ENCODE measurements at places on chromosomes 5 and 9. TPM values are rescaled to one million over a fixed set of nuclear protein-coding genes. Genes with fewer than 3 reads are reported as not detected.

The GABRA6 gene
- total RNA-seq = not detected

The ENHO gene
- total RNA-seq = not detected

DNA sequence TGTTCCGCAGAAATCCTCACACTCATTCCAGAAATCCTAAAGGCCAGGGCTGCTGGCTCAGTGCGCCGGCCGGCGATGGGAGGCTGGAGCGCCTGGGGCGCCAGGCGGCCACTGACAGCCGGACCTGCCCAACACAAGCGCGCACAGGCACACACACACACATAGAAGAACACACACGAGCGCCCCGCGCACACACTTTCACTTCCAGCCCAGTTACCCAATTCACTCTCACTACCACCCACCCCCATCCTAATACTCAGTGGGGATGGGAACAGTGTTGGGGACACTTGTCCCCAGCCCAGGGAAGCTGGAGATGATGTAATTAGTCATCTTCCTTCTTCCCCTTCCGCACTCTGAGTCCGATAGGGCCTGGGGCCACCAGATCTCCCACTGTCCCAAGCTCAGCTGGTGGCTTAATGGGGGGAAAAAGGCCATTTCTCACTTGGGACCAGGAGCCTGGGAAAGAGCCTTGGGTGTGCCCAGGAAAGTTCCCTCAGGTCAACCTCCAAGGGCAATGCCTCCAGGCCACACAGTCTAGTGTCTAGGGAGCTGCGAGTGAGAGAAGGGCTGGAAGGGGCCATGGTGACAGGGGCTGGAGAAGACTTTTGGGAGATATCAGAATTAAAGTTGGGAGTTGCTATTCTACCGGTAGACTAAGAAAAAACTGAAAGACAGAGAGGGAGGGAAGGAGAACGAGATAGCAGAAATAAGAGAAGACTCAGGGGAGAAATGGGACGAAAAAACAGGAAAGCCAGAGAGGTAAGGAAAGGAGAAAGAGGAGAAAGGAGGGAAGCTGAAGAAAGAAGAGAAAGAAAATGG lies 1.7 kb downstream of the EBF1 start:
- DNase-seq = no peak

The PLPP7 gene
- 0.35 TPM for total RNA-seq

DNA sequence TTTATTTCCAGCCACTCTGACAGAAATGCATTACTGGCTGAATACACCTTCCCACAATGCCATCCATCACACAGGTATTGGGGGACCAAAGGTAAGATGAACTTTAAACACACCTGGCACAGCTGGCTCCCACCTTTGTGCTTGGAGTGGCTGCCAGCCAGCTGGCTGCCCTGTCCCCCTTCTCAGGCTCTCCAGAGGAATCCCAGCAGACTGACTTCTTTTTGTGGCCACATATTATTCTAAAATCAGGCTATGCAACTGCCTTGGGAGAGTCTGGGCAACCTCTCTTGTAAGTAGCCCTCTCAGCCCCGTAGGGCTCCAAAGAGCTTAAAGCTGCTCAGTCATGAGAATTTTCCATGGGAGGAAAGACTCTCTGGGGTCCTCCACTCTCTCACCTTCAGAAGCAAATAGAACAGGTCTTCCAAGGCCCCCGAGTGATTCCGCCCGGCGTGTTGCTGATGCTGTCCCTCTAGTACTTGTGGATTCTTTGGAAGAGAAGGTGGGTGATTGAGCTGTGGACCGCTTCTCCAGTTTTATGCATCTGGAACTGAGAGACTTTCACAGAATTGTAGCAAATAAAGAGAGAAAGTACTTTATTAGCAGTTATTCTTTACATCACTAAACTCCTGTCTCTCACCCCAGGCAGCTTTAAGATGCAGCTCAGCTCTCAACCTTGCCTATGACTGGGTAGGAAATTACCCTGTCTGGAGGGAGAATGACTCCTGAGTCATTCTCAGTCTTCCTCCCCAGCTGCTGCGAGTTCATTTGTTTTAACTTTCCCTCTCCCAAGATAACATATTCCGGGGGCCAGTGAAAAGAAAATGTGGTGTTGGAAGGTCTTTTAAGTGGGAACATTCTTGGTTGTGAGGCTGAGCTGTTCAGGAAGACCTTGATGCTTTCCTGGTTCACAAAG lies 159.4 kb upstream of the PITX1 start:
- DNase-seq = no peak

DNA sequence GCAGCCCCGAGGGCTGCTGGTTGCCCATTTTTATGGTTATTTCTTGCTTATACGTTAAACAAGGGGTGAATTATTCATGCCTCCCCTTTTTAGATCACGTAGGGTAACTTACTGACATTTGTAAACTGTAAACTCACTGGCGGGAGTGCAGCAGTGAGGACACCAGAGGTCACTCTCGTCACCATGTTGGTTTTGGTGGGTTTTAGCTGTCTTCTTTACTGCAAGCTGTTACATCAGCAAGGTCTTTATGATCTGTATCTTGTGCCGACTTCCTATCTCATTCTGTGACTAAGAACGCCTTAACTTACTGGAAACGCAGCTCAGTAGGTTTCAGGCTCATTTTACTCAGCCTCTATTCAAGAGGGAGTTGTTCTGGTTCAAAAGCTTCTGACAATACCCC lies 155.0 kb upstream of the PRDM9 start:
- DNase-seq = no peak

DNA sequence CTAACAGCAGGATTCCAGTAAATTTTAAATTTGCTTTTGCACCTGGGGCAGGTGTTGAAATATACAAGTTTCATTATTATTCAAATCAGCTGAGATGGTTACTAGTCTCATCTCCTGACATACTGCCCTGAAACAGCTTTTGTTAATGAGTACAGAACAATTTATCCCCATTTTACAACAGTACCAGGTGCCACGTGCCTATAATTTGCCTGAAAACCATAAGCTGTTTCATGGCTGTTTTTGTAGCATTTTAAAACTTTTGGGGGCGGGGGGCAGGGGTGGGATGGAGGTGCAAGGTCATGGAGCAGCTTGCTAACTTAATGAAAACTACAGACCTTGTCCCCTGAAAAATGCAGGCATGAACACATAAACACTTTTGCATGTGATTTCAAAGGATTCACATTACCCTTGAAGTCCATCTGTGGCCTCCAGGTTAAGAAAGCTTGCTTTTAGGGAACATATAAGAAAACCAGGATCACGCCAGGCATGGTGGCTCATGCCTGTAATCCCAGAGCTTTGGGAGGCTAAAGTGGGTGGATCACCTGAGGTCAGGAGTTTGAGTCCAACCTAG lies 42.1 kb downstream of the TIMD4 start:
- no peak for DNase-seq

DNA sequence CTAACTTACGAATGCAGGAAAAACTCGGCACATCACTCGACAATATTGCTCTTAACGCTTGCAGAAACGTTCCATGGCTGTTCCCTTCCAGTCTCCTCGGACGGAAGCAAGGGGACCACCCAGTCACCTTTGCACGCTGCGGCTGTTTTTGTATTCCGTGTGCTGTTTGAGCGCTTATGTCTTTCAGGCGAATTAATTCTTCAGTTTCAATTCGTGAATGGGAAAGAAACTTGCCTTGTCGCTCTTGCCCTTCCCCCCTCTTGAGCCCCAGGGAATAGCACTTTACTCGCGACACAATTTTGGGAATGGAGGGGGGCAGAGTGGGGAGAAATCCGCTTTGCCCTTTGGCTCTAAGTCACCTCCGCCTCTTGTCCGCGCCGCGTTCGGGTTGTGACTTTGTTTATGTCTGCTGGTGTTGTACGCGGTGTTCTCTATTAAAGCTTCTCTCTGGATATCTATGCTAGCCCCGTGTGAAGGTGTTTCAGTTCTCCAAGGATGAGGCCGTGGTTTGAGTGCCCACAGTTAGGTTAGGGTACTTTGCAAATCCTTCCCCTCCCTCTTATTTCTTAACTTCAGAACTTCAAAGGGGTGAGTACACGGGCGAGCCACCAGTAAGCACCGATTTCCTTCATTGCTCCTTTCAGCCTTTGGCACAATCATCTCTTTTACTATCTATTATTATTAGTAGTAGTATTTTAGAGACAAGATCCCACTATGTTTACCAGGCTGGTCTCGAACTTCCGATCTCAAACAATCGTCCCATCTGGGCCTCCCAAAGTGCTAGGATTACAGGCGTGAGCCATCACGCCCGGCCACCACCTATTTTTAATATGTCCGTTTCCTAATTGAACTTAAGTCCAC lies 2.7 kb downstream of the FOXB2 start:
- DNase-seq = no peak

GRCh38 chr5:27639005-27639612 lies 600.7 kb upstream of the CDH9 start:
- no peak for DNase-seq

- DNase-seq = no peak
These were observed 76.0 kb downstream of the PDE4D start for GRCh38 chr5:59817536-59817935.

DNA sequence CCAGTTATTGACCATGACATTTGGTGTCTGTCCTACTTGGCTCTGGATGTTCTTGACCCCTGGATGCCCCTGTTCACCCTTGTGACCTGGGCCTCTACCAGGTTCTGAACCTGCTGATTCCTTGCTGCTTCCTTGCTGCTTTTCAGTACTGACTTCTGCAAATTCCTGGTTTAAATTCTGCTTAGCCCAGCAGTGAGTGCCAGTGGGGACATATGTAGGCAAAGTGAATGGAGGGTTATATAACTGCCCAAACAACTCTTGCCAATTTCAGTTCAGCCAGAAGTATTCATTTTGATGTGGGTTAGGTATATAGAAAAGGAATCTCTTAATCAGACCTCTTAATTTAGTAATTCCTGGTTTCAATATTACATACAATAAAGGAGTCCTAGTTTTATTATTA lies 220.6 kb downstream of the TAF11L14 start:
- DNase-seq = no peak

Measured in activated naive CD8-positive, alpha-beta T cell treated with anti-CD3 and anti-CD28 coated beads for 36 hours (primary cell).